Renal cortical epithelial cell (primary cell): ENCODE measurements at places on chromosomes 1 and 21.

- no peak for DNase-seq
These were observed 30.4 kb upstream of the MTMR11 start for GRCh38 chr1:149967041-149967440.

DNA sequence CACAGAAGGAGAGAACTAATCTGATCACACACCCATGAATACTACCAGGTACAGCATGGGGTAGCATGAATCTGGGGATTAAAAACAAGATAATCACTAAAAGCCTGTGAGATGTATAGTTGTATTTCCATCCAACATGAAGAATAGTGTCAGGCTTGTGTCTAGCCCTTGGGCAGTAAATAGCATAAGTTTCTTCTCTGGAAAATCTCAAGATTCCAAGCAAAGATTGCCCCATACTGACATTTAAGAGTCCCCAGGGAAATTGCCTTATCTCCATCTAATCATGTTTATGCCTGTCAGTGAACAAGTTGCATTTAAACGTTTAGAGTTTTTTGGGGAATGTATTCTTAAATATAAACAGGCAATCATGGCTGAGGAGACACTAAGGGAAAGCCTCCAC lies 109.2 kb upstream of the SERTAD4 start:
- DNase-seq: no peak

- peak; percentile 94 for DNase-seq
These were observed at the start of gene PBXIP1 for GRCh38 chr1:154955718-154956543. TSS of gene PBXIP1 (minus strand) at chr1:154956099. CDS start at chr1:154953721, 2,378 bp downstream.

DNA sequence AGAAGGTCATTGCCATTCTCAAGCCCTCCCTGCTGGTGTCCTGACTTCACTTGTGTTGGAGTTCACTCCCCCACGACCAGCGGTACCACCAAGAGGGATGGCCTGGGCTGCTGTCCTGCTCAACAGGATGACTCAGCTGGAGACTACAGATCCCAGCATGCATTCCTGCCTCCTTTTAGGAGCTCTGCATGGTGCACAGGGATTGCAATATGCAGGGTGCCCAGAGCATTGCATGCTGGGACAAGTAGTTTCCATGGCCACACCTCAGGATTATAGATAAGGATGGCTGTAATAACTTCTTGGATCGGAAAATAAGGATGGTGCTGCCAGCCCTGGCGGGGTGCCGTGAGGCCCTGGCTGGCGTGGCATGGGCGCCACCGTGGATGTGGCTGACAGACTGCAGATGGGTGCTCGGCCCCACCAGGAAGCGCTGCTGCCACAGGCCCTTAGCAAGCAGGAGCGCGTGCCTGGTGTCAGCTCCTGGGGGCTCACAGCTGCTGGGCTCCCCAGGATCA lies 150.0 kb downstream of the CASZ1 start:
- DNase-seq: peak; percentile 31

DNA sequence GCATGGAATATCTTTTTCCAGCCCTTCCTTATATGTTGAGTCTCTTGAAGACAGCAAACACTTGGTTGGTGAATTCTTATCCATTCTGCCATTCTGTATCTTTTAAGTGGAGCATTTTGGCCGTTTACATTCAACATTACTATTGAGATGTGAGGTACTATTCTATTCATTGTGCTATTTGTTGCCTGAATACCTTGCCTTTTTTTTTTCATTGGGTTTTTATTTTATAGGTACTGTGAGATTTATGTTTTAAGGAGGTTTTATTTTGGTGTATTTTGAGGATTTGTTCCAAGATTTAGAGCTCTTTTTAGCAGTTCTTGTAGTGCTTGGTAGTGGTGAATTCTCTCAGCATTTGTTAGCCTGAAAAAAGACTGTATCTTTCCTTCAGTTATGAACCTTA lies 60.6 kb upstream of the ASPM start:
- DNase-seq: no peak

DNA sequence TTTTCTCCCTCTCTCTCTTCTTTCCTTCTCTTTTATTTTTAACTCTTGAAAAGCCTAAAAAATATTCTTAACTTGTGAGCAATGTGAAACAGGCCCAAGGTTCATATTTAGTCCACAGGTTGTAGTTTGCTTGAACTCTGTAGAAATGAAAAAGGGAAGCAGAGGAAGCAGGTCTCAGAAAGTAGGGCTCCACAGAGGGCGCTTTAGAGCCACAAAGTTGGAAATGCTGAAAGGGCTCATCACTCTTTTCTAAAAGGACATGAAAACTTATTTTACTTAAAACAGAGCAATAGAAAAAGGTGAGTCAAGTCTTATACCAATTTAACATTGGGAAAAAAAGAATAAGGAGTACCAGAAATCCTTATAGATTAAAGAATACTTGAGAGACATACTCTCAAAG lies 247.0 kb downstream of the USP25 start:
- no peak for DNase-seq

DNA sequence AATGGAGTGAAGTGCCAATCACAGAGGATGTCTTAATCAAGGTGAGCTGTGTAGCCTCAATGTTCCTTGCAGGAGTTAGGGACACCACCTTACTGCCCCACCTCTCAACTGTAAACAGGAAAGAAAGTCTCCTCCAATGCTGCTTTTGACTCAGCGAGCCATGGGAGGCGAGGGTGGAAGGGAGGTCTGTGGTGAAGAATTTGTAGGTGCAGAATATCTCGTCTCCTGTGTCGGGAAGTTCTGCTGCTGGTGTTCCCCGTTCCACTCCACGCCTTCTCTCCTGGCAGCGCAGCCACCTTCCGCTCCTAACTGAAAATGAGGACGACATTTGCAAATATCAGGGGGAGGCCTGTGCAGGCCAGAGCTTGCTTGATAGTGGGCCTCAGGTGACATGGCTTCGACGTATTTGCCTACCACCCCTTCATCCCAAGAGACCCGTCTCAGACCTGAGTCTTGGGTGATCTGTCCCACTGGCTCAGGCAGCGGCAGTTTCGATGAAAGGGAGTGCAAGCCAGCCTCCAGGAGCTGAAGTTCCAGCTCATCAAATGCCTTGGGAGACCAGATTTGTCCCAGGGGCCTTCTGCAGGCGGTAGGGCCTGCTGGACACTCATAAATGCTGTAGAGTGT lies 368.3 kb upstream of the C1orf174 start:
- no peak for DNase-seq

GRCh38 chr1:42392255-42392654 lies 11.7 kb downstream of the RIMKLA start:
- no peak for DNase-seq
